ENCODE measurements at places on chromosomes 2 and 18. TPM values are rescaled to one million over a fixed set of nuclear protein-coding genes. Genes with fewer than 3 reads are reported as not detected.
A peak's percentile ranks its signal among the peaks of the same experiment; 100 is the strongest.

INPP5D gene
- polyA plus RNA-seq: 6.6 TPM

- H3K36me3 ChIP-seq: no peaks in the 10 kb centered on the region
- no peak overlapping the region for H3K27ac ChIP-seq
- H3K27me3 ChIP-seq: no peaks in the 10 kb centered on the region
- peaks cover 8% of the 10 kb centered on the region for H3K4me1 ChIP-seq
- no peak overlapping the region for H3K4me3 ChIP-seq
These were observed 114.4 kb downstream of the NFATC1 start for GRCh38 chr18:79510046-79510685.

GRCh38 chr18:50193796-50194630, 934 bp downstream of the MYO5B start:
- DNase-seq: peak; percentile 50
- peaks cover 22% of the 10 kb centered on the region for H3K4me1 ChIP-seq
- peaks cover 73% of the 10 kb centered on the region for H3K27me3 ChIP-seq
- H3K27ac ChIP-seq: no peak overlapping the region
- no peaks in the 10 kb centered on the region for H3K36me3 ChIP-seq

GRCh38 chr2:234427081-234428061, 69.5 kb downstream of the ARL4C start:
- H3K4me3 ChIP-seq: peak overlapping the region; percentile 14
- H3K27me3 ChIP-seq: peaks cover 28% of the 10 kb centered on the region
- H3K4me1 ChIP-seq: peaks cover 27% of the 10 kb centered on the region

- no peaks in the 10 kb centered on the region for H3K36me3 ChIP-seq
- H3K4me1 ChIP-seq: no peaks in the 10 kb centered on the region
- H3K27ac ChIP-seq: no peak overlapping the region
These were observed 52.6 kb upstream of the GLI2 start for GRCh38 chr2:120683081-120683480.

CLEC4F gene
- polyA plus RNA-seq: not detected

SMYD5 gene
- 20.5 TPM for polyA plus RNA-seq

SLC38A11 gene
- polyA plus RNA-seq: not detected

DYNC2LI1 gene
- polyA plus RNA-seq: 8.8 TPM

DNA sequence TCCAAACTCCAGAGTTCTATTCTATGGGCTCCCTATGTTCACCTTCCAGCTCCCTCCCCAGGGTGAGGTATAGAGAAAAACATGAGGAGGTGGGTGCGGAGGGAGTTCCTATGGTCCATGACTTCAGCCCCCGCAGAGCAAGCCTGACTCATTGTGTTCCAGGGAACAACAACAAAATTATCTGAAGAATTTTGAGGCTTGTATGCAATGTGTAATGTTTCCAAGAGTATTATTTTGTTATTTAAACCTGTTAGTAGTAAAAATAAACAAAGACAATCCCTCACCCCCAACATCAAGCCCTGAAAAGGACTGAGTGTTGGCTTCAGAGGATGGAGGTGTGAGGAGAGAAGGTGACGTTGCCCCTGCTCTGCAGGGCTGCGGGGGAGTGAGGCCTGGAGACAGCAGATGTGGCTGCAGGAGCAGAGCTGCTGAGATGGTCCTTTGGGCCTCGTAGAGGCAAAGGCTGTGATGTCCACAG, 29.0 kb downstream of the LAMA3 start:
- no peaks in the 10 kb centered on the region for H3K4me1 ChIP-seq
- H3K4me3 ChIP-seq: no peak overlapping the region
- no peak overlapping the region for H3K27ac ChIP-seq
- H3K36me3 ChIP-seq: no peaks in the 10 kb centered on the region
- DNase-seq: no peak

DNA sequence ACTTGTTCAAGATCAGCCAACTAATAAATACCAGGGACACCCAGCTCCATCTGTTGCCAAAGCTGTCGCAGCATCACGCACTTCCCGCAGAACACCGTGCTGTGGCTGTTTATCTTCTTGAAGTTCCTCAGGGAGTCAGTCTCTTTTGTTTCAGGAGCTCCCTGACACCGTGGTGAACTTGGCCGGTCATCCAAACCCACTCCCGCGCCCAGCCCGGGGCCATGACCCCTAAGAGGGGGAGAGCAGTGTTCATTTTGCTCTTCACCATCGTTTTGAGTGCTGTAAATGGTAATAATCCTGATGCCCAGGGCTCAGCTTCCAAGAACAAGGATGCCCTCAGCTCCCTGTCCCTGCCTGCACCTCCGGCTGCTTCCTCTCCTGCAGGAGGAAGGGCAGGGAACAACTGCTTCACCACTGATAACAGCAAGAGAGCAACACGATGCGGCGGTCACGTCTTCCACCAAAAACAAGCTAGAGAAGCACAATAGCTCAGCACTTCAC, 131.4 kb downstream of the SEPTIN10 start:
- no peak overlapping the region for H3K4me3 ChIP-seq
- no peaks in the 10 kb centered on the region for H3K27me3 ChIP-seq
- no peaks in the 10 kb centered on the region for H3K36me3 ChIP-seq
- DNase-seq: no peak
- no peak overlapping the region for H3K27ac ChIP-seq

CDH19 gene
- polyA plus RNA-seq: 0.14 TPM

All from GM23338 (cell line).